ENCODE measurements at places on chromosomes 3 and 15. TPM values are rescaled to one million over a fixed set of nuclear protein-coding genes. Genes with fewer than 3 reads are reported as not detected.

GRCh38 chr15:38660738-38661137, 96.1 kb upstream of the RASGRP1 start:
- DNase-seq: no peak

DNA sequence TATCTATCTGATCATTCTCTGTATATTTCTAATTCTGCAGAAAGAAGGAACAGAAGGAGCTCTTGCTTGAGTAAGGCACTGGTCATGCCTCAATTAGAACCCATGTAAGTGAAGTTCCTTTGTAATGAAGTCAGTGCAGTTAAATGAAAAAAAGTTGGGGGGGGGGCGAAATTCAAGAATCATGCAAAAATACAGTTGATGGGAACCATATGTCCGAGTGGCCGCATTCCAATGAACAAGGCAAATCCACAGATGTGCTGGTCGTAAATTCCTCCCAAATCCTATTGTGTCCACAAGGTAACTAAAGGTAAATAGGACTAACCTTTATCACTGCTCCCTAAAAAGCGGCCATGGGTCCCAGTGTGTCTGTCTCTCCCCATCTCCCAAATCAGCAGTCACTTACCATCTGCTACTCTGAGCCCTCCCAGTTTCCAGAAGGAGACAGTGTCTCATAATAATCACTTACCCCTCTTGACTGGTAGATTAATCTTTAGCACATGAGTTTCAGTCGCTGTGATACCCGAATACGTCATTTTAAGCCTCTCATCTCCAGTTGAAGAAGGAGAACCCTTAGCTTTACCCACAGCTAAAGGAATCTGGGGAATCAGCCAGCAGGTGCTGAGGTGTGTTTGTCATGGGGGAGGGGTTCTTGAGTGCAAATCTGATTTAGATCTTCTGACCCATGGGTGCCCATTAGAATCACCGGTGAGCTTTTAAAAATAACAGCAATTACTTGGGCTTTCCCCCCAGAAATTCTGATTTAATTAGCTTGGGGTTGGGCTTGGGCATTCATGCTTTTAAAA, 56.3 kb upstream of the EPHB3 start:
- no peak for DNase-seq

- DNase-seq: no peak
Observed at GRCh38 chr3:69752241-69752640, 13.0 kb downstream of the MITF start.

Gene STIMATE
- 29.0 TPM for total RNA-seq

DNA sequence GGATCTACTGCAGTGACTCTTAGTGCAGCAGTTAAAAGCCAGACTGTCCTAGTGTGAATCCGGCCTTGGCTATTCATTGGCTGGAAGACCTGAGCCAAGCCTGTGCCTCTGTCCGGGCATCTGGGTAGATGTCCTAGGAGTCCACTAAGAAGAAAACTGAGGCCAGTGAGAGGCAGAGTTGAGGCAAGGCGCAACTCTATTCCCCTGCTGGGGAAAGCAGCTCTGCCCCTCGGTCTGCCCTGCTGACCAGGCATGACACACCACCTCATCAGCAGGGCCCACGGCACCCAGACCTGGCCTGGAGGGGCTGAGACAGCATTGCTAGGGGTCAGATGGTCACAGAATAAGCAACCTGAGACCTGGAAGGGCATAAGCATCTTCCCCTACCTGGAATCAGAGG, 46.7 kb upstream of the ABHD2 start:
- no peak for DNase-seq

GRCh38 chr3:197525706-197526105, 30.1 kb downstream of the BDH1 start:
- peak; percentile 53 for DNase-seq

Gene SLC15A2
- total RNA-seq: 14.6 TPM

Gene TRPM1
- not detected for total RNA-seq

Gene SYNM
- 4.1 TPM for total RNA-seq

DNA sequence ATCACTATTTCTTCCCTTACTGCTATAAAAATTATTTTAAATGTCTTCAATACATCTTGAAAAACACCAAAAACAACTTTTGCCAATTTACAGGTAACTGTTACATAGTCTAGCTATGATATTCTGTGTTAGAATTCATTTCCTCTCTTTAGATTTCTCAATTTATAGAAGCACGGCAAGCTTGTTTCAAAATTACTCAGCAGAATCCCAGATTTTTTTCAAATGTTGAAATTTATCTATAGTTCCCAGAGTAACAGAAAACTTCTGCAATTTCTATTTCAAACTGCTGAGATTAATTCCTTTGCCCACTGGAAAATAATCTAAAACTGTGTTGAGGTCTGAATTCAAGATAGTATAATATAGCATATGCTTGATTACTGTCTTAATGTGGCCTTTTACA, 41.2 kb downstream of the CCPG1 start:
- DNase-seq: no peak

GRCh38 chr3:43968465-43968864, 273.2 kb upstream of the TOPAZ1 start:
- DNase-seq: no peak

DNA sequence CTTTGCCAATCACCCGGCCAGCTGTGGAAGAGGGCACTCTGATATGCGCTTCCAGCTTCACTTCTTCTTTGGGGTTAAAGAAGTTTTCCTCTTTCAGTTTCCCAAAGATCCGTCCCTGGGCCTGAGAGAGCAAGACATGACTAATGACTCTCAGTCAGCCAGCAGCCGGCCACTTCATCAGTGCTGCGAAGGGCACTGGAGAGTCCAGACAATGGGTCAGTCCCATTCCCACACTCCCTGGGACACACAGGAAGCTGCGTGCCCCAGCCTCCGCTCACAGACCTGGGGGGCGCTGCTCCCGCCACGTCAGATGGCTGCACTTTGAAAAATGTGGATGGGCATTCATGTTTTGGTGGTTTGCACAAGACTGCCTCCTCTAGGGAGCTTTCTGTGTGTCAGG, 63.3 kb downstream of the SENP2 start:
- DNase-seq: no peak

DNA sequence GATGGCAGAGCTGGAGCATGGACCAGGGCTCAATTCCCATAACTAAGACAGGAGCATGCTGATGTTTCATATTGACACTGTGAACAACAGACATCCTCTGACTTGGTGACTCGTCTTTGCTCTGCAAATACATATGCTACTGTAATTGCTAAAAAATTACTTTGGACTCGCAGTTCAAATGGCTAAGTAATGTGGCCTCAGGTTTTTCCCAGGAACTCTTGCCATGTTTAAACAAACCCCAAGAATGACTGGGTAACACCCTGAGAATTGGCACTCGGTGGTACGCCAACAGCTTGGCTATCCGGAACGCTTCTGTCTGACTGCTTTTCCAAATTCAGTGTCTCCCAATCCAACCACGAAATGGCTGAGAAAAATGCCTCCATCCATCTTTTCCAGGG, 456.7 kb upstream of the THBS1 start:
- no peak for DNase-seq

Gene ROBO2
- 13.2 TPM for total RNA-seq

GRCh38 chr3:53168175-53168923, 7.3 kb downstream of the PRKCD start:
- no peak for DNase-seq

Gene MCF2L2
- total RNA-seq: 20.8 TPM

- DNase-seq: no peak
Observed at GRCh38 chr3:183386651-183387050, 41.8 kb downstream of the MCF2L2 start.

DNA sequence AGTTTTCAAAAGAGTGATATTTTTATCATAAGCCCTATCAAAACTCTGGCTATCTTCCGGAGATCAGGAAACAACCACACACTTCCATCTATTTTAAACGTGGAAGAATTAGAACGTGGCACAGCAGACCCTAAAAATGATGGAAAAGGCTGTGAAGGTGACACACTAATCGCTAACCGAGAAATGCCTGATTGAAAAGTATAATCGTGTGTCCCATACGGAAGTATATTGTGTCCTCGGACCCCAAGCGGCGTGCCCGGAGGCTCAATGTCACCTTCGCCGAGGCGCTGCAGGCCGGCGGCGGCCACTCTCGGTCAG, 642 bp downstream of the COX5A start:
- no peak for DNase-seq

DNA sequence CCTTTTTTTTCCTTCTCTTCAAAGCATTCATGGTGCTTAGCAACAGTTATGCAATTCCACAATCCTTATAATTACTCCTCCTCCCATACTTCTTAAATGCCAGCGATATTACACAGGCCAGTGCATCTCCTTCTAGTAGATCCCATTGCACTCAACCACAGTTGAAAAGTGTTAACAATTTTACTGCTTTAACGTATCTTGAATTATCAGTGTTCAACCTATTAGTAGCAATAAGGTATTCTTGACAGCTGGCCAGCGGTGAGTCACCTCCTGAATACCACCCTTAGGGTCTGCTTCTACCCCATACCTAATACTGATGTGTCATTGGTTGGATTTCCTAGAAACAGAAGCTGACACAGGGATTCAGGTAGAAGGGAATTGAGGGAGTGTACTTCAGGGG, 24.0 kb upstream of the TEX9 start:
- no peak for DNase-seq

DNA sequence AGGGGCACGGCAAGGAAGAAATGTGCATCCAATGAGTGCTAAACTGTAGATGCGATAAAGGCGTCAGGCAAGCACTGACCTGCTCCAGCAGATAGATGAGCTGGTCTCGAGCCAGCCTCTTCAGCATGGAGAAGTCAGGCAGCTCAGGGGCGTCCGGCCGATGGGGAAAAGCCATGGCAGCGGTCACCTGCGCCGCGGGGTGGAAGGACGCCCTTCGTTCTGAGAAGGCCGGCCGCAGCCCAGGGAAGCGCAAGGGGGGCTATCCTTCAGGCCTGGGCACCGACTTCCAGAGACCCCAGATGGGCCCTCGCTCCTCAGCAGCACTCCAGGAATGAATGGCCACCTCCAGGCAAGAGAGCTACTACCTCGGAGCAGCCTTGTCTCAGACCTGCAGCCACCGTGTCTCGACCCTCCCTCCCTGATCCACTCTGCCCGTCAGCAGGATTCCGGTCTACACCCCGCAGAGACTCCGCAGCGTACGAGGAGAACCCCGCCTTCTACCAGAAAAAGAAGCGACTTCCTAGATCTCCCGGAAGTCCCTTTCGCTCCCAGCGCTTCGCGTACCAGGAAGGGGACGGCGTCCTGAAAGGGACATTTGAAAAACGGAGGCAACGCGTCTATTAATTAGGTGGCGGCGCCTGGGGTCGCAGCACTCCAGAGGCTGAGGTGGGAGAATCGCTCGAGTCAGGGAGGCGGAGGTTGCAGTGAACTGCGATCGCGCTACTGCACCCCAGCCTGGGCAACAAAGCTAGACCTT, at the start of gene VPS33B:
Gene VPS33B, minus strand, starts transcription at position 520 of the 757 bp plus-strand sequence. Its CDS starts 345 bp downstream, at position 175.
- peak; percentile 91 for DNase-seq

DNA sequence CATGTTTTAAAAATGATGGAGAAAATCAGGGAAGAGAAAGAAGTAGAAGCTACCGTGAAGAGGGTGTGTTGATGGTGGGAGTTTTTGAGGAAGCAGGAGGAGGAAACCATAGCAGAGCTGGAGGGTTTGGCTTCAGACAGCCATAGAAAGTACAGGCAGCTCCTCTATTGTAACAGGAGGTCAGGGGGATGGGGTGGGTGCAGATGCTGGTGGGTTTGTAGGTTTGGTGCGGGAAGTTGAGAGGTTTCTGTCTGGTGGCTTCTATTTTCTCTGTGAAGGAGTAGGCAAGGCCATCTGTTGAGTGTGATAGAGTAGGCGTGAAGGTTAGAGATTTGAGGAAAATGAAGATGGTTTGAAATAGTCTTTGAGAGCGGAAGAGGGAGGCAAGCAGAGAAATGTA, 97.7 kb upstream of the TBC1D5 start:
- no peak for DNase-seq

- DNase-seq: no peak
Observed at GRCh38 chr3:189631409-189631808, 220 bp downstream of the TP63 start.

Gene SERP1
- 105 TPM for total RNA-seq

Data from spleen (tissue), 13 donors.